COR-L47 (cell line): ENCODE measurements at places on chromosomes 6 and 20.

GRCh38 chr6:18025596-18025995 is 38.2 kb upstream of the KIF13A start:
- no peak for DNase-seq

- DNase-seq: no peak
Observed at GRCh38 chr6:24925661-24926060, 10.1 kb downstream of the RIPOR2 start.

GRCh38 chr20:10218536-10219451 is at the start of gene SNAP25:
SNAP25 (plus strand) TSS chr20:10218830; CDS start chr20:10275492, 56,662 bp downstream.
- DNase-seq: peak; percentile 93

DNA sequence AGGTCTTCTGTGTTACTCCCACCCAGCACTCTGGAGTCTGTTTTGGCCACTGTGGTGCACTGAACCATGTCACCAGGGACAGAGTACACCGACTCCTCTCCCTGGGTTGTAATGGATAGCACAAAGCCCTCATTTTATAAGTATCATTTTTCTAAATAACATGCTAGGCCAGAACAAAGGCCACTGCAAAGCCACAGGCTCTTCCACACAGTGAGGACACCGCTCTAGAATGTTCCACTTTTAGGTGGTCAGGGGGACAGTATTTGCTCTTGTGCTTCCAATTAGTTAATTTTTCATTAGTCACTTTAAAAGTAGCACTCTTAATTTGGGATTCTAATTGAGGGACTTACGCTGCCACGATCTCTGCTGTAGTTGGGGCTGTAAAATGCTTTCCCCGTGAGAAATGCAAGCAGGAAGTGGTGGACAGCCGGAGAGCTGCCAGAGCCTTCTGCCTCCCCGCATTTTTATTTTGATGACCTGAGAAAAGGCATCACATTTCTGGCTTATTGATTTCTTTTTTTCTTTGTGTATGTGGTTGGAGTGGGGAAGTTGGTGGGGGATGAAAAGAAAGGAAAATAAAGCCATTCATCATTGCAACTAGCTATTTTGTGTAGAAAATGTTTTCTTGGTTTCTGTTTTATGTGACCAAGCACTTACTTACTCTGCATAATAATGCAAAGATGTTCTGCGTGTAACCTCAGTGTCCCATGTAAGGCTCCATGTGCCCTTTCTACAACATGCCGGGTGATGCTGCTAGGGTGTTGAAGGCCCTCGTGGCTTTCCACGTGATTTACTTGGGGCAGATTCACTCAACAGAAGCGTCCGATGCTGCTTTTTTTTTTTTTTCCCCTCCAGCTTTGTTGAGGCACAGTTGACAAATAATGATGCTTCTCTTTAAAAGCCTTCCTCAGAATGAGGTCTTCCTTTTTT is 195.9 kb downstream of the SASH1 start:
- DNase-seq: no peak

GRCh38 chr6:32889533-32889932 is 35.5 kb downstream of the PSMB9 start:
- no peak for DNase-seq

GRCh38 chr20:51061418-51062045 is 38.6 kb upstream of the KCNG1 start:
- no peak for DNase-seq

DNA sequence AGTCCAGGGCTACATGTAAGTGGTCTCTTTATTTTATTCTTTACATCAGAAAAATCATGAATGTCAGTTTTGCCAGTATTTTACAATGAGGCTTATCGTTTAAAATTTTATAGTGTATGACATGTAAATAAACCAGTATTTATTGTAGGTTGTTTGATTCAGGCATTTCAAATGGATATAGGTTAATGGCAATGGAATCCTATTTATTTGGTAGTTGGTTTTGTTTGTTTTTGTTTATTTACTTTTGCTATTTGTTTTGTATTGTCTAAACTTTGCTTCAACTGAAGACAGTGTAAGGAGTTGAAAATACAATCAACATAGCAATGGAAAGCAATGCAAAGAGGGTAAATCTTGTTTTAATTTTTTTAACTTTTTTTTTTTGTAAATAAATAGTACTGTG is 119.0 kb upstream of the SAMD5 start:
- no peak for DNase-seq

GRCh38 chr6:54892831-54893230 is 46.3 kb downstream of the FAM83B start:
- no peak for DNase-seq

GRCh38 chr6:28758046-28758817 is 165.6 kb downstream of the TRIM27 start:
- DNase-seq: no peak

DNA sequence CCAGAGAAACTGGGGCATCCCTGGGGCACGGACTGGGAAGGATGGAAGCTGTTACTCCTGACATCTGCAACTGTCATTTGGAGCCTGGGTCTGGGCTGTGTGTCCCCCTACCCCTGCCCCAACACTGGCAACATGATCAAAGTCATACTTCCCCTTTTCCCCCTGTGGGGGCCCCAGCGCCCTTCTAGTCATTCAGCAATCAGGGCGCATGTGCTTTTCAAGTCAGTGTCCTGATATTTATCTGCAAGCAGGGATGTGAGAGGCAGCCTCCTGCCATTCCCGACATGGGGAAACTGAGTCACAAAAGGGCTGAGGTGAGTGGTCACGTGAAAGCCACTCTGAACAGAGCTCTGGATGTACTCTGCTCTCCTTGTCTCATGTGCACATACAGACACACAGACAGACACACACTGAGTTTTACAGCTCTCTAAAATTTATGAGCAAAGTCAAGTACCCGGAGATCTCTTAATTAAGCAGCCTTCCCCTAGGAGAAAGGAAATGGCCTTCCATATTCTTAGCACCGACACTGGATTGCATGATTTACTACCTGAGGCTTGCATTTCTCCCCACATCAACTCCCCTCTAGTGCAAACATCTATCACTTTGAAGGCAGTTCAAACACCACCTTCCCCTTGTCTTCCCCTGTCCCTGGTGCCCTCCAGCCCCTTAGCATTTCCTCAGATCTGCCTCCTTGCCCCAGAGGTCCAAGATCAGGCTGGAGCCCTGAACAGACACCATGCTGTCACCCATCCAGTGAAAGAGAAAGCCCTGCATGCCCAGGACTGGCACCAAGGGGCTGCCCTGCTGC is 170.7 kb downstream of the CDC5L start:
- no peak for DNase-seq
